ENCODE measurements at places on chromosomes 6 and 20.

DNA sequence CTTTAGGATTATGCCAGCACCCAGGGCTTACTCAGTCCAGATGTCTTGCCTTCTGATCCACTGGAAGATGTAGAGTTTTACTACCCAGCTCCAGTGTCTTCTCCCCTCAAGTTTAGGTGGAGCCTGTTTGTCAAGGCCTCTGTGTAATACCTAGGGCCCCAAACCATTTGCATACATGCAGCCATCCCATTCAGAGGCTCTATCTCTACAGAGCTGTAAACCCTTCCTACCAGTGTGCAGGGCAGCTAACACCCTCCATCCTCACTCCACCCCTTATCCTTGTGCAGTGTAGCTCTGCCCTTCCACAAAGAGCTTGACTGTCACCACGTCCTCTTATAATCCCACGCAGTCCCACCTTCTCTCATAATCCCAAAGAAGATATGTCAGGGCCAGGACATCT, 84.8 kb upstream of the SHLD1 start:
- no peak for DNase-seq

GRCh38 chr6:13288481-13288880, 39.9 kb downstream of the TBC1D7 start:
- DNase-seq, result no peak

GRCh38 chr20:33925867-33926266, 67.8 kb upstream of the RALY start:
- DNase-seq, result no peak

DNA sequence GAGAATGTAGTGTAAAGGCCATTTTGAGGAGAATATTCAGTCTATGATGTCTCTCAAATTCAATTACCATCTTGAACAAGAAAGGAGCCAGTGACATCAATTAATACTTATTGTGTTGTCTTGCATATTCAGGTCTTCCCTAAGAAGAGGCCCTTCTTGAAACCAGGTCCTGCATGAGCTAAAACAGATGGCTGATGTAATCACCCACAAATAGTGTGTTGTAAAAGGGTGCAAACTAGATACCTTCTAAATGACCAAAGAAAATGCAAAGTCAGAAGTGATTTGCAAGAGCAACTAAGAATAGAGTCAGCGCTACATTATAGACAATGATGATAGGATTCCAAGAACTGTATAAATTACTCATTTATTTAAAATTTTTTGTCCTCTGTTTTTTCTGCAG, 97.0 kb downstream of the BTBD3 start:
- DNase-seq, result no peak

GRCh38 chr6:83633149-83633548, 75.8 kb downstream of the SNAP91 start:
- no peak for DNase-seq

DNA sequence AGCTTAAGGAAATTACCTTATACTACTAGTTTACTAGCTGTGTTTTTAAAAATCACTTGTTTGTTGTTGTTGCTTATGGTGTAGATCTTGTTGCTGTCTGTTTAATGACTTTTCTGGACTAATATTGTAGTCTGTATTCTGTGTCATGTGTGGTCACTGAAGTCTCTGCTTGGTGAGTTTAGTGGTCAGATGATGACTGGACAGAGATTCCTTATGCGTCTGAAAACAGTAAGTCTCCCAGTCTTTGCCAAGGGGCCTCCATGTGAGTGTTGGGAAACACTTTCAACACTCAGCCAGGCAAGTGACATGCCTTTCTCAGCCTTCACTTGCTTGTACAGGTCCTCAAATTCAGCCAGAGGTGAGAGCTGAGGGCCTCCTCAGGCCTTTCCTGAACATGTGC, 256.9 kb upstream of the RNF24 start:
- DNase-seq, result no peak

DNA sequence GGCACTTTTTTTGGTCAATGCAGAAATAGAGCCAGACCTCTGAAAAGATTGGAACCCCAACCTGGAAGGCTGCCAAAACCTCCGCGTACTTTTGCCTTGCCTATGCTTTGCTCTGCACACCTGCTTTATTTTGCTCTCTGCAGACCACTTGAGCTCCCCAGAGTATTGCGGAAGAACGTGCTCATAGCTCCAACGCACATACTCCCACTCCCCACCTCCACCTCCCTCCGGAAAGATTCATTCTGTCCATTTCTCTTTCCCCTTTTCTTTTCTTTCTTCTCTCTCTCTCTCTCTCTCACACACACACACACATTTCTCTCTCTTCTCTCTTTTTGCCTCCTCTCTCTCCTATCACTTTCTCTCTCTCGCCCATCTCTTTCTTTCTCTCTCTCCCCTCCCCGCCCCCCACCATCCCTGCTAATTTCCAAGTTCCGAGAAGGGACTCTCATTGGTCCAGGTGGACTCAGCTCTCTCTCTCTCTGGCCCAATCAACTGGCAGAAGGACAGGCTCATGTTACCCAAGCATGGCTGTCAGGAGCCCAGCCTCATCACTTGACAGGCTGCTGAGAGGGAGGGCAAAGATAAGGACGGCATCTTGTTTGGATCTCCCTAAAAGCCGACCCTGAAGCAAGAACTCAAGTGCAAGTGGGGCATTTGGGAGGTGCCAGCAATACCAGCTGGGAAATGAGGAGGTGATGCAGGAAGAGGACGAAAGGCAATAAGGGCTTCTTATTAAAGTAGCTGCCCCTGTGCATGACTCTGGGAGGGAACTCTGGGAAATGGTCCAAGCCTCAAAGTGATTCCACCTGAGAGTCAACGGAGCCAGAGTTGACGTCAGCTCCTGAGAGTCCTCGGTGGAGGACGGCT, 246.1 kb downstream of the LY86 start:
- no peak for DNase-seq

DNA sequence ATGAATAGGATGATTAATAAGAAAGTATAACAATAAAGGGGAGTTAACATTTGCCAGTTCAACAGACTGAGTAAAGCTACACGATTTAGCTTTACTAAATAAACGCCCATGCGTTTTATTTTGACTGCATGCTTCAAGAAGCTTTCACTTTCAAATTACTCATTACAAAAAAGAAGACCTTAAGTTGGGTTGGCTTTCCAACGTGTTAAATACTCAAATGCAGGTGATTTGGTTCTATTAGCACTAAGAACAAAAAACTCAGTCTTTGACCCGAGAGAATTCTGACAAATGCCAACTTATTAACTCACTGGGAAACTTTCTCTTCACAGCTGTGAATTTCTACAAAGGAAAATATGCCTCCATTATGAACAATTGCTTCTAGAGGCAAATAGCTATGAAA, 24.8 kb downstream of the RNF146 start:
- DNase-seq, result no peak

Data from activated T-helper 9 cell treated with anti-CD3 and anti-CD28 coated beads, Interleukin-2, amount 50 U/mL, for 16 hours (primary cell).